ENCODE measurements at places on chromosomes 12 and 14.
A peak's percentile ranks its signal among the peaks of the same experiment; 100 is the strongest.

- DNase-seq, result no peak
Observed at GRCh38 chr14:81613341-81614045, 79.8 kb upstream of the SEL1L start.

- DNase-seq, result peak; percentile 96
Observed at GRCh38 chr12:95216711-95217376, 423 bp downstream of the FGD6 start.

GRCh38 chr14:23078692-23079116, 16.2 kb downstream of the ACIN1 start:
- no peak for DNase-seq

GRCh38 chr12:13052421-13052820, 8.2 kb downstream of the FAM234B start:
- no peak for DNase-seq

DNA sequence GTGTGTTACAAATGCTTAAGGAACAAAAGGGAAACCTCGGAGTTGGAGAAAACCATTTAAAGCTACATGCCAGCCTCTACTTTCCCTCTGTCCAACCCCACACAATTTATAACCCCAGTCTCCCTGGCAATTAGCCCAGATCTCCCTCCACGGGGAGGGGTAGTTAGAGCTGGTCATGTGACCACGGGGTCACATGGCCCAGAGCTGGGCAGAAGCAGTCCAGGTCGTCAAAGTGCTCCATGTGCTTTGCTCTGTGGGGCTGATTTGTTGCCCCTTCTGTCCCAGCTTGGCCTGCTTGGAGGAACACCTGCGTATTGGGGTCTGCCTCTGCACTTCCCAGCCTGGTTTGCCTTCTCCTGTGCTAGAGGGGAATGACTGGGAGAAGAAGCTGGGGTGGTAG, 219.1 kb downstream of the RBM19 start:
- DNase-seq, result no peak

DNA sequence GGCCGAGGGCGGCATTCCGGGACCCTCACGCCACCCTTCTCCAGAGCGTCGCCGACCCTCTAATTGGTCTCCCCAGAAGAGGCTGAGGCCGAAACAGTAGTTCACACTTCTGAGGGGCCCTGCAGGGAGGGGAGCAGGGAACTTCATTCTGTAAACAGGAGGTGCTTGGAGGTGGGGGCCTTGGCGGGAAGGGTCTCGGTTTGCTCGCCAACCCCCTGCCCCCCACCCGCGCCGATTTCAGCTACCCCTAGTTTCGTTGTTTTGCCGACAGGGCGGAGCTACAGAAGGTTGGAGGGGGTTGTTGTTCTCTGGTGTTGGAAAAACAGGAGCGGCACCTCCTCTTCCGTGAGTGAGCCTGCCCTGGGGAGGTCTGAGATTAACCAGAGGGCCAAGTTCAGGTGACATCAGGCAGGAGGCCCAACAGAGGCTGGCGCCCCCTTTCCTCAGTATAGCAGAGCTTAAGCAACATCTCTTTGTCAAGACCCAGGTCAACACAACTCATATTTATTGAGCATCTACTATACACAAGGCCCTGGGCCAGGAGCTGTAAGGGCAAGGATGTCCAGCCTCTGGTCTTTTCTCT, 682 bp downstream of the ERBB3 start:
- DNase-seq, result no peak

- DNase-seq, result no peak
Observed at GRCh38 chr12:3700861-3701260, 52.0 kb downstream of the CRACR2A start.

DNA sequence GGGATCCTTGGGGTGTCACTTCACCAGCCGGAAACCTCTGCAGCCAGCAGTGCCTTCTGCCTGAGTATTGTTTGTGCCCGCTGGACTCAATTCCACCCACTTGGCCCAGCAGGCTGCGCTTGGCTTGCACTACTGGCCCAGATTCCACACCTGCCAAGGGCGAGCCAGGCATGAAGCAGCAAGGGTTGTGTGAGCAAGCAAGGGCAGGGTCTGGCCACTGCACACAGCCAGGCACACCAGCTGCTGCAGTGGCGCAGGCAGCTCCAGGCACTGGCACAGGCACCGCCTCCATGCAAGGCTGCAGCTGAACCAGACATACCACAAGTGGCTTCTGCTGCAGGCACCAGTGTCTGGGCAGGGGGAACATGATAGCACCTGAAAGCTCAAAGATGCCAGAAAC, 99.5 kb downstream of the NUAK1 start:
- no peak for DNase-seq

- no peak for DNase-seq
Observed at GRCh38 chr14:72380456-72380855, 448.2 kb downstream of the RGS6 start.

- no peak for DNase-seq
Observed at GRCh38 chr14:44279357-44279756, 227.7 kb downstream of the FSCB start.

DNA sequence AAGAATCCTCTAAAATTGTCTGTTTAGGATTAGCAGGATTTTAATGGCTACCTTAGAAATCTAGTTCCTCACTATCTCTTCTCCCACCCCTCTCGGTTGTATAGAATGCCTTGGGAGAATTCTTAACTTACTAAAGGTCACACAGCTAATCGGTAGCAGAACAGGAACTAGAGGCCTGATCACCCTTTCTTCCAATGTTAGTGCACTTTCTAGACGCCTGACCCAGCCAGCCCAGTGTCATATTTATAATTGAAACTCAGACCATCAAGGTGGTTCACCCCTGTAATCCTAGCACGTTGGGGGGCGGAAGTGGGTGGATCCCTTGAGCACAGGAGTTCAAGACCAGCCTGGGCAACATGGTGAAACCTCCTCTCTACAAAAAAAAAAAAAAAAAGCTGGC, 1.7 kb downstream of the TIGAR start:
- DNase-seq, result no peak

GRCh38 chr12:58916921-58917511, 3.3 kb downstream of the LRIG3 start:
- peak; percentile 69 for DNase-seq

DNA sequence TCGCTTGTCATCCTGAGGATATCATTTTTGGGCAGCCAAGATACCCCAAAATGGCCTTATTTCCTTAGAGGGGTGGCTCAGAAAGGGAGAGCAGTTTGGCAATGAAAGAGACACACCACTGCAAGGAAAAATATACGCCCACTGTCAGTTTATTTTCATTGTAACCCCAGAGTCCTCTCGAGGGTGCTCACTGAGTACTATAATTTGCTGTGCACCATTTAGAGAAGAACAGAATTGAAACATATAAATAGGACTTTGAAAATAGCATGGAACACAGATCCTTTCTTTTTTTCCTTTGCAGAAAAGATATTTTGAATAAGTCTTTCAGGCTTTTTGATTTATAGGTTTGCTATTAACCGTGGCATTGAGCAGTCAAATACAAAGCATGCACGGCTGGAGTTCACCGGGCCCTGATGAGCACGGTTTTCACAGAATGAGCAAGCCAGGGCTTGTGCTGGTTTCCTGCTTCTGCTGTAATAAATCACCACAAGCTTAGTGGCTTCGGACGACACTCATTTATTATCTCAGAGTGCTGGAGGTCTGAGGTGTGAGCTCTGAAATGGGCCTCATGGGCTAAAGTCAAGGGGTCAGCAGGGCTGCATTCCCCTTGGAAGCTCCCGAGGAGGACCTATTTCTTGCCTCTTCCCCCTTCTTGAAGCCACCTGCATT, 152.3 kb downstream of the ZNF664 start:
- DNase-seq, result no peak

DNA sequence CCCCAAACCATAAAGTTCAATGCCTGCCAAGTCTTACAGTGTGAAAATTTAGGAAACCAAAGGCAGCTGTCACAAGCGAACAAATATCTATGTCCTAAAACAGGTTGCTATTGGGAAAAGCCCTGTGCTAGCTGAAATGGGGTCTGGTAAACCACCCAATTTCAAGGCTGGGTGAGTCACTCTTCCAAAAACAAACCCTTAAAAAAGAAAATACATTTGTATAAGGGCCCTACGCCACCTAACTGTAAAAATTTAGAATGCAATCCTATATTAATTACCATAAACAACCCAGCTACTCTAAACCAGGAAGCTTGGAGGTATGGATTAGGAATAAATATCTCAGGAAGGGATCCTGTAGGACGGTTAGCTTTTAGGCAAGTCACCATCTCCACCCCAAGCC, 32.1 kb downstream of the PRMT8 start:
- DNase-seq, result no peak

DNA sequence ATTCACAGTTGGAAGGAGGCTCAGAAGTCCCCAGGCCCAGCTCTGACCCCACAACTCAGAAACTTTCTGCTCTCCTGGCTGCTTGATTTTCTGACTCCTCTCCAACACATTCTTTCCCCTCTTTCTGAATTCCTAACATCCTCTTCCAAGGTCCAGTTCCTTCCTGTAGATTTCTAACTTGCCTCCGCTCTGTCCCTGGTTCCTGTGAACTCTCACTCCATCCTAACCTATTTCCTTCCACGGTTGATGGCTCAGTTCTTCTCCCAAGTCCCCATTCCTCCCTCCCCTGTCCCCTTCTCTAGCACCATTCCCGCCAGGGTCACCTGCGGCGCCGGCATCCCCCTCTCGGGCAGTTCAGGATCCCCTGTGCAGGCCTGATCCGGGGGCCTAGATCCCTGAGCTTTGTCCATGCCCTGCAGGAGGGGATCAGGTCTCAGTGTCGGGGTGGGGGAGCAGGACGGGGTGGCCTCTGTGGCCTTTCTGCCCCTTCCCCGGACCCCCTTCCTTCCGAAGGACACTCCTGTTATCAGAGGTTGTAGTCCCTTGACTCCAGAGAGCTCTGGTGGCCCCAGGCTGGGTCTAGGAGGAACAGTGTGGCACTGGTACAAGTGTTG, 6.0 kb upstream of the SLC22A17 start:
- no peak for DNase-seq

DNA sequence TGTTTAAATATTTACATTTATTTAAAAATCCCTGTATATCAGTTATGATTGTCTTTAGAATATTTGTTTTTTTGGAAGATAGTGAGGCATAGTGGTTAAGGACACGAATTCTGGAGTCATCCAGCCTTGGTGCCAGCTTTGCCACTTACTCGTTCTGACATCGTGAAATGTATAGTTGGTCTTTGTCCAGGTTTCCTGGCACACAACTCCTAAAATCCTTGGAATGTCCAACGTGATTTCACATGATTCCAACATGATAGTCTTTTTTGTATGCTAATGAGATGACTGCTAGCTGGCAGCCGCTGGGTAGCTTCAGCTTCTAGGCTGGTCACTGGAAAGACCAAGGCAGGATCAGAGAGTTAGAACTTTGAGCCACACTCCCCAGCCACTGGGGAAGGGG, 64.8 kb downstream of the PRICKLE1 start:
- DNase-seq, result no peak
